ENCODE measurements at places on chromosomes 4 and X.

DNA sequence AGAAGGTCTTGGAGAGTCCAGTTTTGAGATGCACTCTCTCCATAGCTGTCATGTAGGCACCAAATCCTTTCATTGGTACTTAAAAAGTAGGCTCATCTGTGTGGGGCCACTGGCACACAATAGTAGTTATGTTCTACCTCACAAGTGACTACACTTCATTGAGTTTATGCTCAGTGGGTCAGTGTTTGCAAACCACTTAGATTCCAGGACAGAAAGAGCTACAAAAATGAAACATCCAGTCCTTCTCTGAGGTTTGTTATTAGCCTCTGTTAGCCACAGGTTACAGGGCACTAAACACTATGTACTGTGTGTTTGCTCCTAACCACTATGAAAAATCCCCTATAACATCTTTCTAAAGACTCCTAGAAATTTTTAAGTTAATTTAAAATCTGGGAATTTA is 13.8 kb downstream of the RAB28 start:
- no peak for DNase-seq

DNA sequence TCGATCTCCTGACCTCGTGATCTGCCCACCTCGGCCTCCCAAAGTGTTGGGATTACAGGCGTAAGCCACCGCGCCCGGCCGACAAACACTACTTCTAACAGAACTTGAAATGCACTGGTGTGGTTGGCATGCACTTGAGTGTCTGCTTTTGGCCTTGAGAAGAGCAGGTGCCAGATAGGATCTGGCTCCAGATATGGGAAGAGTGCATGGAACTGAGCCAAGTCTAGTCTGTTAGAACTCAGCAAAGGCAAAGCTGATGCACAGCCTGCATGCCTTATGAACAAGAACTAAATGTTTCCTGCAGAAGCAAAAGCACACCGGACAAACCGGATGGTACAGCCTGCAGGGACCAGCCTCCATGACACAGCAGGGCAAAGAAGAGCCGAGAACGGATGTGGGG is 35.1 kb upstream of the TBL1X start:
- DNase-seq = peak; percentile 2

- DNase-seq = no peak
Observed at GRCh38 chrX:96480081-96480480, 204.6 kb upstream of the DIAPH2 start.

DNA sequence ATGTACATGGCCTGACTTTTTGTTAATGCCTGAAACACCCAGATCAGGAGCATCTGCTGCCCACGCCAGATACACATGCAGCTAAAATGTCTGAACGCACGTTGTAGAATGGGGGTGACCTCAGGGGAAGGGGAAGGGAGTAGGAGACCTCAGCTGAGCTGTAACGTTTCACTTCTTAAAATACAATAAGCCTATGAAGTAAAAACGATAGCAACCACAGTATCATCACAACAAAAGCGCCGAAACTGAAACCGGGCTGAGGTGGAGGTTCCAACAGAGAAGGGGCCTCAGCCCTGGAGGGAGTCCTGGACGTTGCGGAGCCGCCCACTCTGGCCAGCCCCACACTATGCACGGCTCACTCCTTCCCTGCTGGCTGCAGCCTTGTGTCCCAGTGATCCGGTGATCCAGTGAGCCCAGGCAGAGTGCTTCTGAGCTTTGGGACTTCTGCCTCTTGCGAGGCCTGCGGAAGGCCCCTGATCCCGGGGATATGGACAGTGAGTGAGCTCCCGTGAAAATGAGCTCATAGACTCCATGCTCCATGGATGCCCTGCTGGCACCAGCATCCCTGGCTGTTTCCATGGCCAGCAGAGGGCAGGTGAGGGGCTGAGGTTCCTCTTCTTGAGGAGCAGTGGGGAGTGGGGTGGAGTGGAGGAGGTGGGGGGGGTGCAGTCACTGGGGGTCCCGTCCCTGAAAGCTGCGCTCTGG is 52.0 kb downstream of the HMX1 start:
- DNase-seq = no peak

DNA sequence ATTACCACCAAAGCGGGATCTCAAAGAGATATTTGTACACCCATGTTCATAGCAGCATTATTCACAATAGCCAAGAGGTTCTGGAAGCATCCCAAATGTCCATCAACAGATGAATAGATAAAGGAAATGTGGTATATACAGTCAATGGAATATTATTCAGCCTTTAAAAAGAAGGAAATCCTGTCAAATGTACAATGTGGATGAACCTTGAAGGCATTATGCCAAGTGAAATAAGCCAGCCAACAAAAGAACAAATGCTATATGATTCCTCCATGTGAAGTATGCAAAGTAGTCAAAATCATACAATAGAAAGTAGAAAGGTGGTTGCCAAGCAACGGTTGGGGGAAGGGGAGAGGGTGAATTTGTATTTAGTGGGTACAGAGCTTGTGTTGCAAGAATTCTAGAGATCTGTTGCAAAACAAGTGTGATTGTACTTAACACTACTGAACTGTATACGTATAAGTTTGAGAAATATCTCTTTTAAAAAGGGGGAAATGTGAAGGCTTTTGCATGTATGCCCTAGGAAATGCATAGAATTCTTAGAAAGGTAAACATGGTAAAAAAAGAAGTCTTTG is 5.0 kb upstream of the ZRSR2 start:
- DNase-seq = no peak

- DNase-seq = no peak
Observed at GRCh38 chr4:98976716-98977115, 18.8 kb upstream of the METAP1 start.

DNA sequence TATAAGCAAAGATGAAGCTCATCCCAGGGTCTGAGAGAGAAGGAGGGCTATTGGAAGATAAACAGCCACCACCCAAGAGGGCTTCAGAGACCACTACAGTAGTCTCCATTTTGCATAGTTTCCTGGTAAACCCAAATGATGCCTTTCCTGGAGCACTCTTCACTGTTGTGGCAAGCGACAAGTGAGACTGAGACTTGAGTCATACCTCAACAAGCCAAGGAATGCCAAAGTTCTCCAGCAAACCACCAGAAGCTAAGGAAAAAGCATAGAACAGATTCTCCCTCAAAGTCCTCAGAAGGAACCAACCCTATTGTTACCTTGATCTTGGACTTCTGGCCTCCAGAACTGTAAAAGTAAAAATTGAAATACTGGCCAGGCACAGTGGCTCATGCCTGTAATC is 65.9 kb downstream of the LARP7 start:
- DNase-seq = no peak

DNA sequence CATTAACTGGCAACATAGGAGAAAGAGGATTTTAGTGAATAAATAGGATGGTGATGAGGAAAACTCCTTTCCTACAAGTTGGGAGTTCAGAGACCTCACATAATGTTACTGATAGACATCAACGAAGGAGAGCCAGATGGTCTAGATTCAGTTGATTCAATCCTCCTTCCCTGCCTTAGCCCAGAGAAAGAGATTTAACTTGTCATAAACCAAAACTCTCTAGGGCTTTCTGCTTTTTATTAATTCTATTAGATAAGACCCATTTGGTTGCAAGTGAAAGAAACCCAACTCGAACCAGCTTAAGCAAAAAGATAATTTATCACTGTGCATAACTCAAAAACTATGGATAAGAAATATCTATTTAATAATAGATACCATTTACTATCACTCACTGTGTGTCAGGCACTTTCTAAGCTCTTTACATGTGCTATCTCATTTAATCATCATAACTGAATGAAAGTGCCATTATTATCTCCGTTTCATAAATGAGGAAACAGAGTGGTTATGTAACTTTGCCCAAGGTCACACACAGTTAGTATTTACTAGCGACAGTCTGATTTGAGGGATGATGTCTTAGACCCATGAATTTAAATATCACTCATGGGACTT is 4.3 kb upstream of the UNC5C start:
- no peak for DNase-seq

- no peak for DNase-seq
Observed at GRCh38 chr4:168293386-168293975, 25.1 kb downstream of the DDX60 start.

DNA sequence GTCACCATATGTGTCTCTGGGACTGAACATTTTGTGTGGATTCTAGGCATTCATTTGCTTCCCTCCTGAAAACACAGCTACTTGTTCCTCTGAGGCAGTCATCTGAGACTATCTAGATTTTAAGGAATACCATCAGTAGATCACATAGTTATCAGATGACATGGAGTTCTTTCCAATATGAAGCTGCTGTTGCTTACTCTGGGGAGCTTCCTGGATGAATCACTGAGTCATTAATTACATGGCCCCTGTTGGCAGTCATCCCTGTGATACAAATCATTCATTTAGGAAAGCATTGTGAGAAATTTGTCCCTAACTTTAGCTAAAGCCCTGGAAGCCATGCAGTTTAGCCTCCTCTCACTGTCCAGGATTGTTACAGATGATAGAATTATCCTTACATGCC is 98.2 kb upstream of the ARSJ start:
- no peak for DNase-seq

GRCh38 chr4:184163813-184164212 is 53.9 kb downstream of the ENPP6 start:
- no peak for DNase-seq

- no peak for DNase-seq
Observed at GRCh38 chr4:169795585-169795984, 37.8 kb upstream of the HPF1 start.

- DNase-seq = no peak
Observed at GRCh38 chr4:118773429-118773792, 62.5 kb downstream of the SEC24D start.

GRCh38 chr4:77833126-77833724 is 14.1 kb upstream of the CNOT6L start:
- no peak for DNase-seq

DNA sequence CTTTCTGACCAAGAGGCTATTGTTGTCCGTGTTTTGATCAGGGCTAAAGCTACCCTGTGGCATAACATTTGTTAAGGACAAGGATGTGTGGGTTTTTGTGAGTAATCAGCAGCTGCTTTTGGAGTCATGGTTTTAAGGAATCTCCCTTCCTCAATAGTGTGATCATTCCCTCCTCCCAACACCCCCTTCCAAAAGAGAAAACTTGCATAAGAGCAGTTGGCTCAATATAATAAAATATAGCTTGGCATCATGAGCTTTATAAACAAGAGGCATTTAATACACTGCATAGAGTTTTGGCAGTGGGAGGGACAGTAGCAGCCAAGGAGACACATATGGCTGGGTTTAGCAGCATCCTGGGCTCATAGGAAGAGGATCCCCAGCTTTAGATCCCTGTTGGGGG is 84.7 kb downstream of the NHS start:
- DNase-seq = no peak

DNA sequence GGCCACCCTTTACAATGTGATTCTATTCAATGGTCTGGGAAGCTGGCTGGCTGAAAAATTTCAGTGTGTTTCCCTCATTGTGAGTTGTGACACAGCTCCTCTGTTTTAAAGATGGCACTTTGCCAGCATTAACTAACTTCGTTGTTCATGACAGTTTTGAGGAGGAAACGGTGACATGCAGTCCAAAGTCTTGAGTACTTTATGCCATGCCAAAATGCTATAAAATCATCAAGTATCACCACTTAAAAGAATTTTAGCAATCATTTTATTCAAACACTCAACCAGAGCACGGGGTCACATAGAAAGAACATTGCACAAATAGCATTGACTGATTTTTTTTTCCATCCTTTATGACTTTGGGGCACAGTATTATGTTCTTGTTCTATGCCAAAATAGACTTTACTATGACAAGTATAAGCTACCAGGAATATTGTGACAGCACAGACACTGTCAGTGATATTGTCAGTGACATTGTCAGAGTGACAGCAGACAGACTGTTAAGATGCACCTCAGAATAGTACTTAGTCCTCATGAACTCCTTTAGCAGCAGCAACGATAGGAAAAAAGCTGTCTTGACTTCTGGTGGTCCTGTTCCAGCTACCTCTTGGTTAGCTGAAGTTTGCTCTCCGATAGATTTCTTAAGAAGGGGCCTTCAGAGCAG is 46.7 kb downstream of the CXCL13 start:
- DNase-seq = no peak

GRCh38 chr4:98092833-98093439 is 50.3 kb downstream of the STPG2 start:
- DNase-seq = no peak

DNA sequence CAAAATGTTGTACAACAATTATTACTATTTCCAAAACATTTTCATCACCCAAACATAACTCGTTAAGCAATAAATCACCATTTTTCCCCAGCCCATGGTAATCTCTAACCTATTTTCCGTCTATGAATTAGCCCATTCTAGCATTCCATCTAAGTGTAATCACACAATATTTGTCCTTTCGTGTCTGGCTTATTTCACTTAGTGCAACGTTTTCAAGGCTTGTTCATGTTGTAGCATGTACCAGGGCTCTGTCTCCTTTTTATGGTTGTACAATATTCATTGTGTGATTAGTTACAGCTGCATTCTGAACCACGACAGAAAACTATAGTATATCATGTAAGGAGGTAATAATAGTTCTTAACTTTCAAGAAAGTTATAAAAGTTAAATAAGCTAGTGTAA is 656.0 kb upstream of the HS3ST1 start:
- DNase-seq = no peak

- DNase-seq = no peak
Observed at GRCh38 chrX:108064613-108065012, 19.7 kb downstream of the VSIG1 start.

GRCh38 chr4:75289914-75290582 is 224.2 kb downstream of the RCHY1 start:
- DNase-seq = no peak

DNA sequence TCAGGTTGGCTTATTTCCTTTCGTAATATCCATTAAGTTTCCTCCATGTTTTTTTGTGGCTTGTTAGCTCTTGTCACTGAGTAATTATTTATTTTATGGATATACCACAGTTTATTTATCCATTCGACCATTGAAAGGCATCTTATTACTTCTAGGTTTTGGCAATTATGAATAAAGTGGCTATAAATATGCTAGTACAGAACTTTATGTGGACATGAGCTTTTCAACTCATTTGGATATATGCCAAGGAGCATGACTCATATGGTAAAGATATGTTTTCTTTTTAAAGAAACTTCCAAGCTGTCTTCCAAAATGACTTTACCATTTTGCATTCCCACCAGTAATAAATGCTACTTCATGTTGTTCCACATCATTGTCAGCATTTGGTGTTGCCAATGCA is 803.6 kb downstream of the GLUD2 start:
- no peak for DNase-seq

All from NCI-H2171 (cell line).